NCI-H1417 treated with DMSO at 0.1 percent for 48 hours (cell line): ENCODE measurements at places on chromosomes 2 and 18.
A peak's percentile ranks its signal among the peaks of the same experiment; 100 is the strongest.

DNA sequence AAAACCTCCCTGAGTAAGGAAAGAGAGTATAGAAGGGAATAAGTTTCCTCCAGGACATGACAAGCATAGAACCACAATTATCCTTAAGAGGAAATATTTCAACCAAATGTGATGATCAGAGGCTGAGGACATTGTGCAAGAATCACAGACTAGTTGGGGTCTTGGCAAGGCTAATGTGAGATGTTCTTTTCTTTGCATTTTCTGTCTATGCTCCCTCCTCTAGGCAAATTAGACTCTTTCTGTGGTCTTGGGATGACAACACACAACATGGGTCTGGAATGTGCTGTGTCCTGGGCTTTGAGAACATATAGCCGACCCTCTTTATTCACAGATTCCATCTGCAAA is 32.0 kb upstream of the IL1RL1 start:
- DNase-seq, result no peak

GRCh38 chr2:173149491-173149890 is 73.8 kb downstream of the MAP3K20 start:
- DNase-seq, result no peak

DNA sequence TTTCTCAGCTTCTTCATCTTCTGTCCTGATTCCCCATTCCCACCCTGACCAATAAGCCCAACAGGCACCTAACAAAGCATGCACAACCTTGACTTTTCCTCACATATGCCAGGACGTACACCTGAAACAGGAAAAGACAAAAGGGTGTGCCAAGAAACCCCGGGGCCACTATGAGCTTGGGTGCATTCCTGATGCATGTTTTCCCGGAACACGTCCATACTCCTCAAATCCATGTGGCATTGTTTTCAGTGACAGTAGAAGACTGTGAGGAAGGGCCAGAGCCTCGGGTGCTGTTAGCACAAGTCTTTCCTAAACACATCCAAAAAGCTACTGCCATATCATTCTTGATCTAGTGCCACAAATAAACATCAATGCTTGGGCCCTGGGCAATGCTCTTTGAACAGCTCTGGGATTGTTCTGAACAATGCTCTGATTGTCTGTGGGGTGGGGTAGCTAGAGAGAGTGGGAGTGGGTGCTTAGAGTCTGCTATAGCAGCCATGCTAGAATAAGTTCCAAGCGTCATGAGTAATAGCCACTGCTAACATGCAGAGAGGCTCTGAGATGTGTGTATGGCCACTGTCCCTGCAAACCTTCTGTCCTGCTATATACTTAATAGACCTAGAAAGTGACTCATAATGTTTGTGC is 181.7 kb upstream of the CRIM1 start:
- DNase-seq, result no peak

GRCh38 chr2:111160758-111161157 is 40.0 kb downstream of the BCL2L11 start:
- no peak for DNase-seq

DNA sequence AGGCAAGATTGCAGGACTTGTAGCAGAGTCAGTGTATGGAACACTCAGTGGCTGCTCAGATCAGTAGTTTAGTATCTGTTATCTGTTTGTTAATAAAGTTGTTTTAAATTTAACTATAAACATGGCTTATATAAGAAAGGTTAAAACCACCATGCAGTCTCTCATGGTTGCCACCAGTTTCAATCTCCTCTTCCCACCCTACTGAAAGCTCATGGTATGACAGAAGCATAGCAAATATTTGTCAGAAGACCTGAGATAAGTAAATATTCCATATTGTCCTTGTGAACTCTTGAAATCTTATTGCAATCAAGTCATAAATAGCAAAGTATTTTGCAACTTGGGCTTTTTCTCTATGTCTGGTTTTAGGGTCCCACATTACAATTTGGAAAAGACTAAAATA is 2.1 kb upstream of the COL5A2 start:
- DNase-seq, result no peak

DNA sequence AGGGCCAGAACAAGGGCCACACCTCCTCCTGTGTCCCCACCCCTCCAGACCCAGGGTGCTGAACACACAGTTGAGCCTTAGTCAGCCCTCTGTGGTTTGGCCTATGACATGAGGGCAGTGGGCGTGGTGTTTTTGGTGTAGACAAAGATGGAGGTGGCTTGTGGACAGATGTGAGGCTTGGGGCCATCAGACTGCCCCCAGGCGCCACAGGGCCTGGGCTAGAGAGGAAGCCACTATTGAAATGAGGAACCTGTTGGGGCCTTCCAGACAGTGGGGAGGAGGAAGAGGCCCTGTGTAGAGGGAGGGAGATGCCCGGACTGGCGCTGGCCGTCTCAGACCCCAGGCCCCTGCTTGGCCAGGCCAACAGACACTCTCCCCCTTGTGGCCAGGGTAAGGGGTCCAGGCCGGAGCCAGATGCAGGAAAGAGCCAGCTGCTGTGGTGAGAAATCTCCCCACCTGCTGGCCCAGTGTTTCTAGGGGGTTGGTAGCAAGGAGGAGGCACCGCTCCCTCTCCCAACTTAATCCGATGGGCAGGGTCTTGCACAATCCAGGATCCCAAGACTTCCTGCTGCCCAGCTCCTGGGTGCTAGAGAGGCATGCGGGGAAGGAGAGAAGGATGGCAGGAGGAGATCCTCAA is 53.8 kb downstream of the SMAD7 start:
- DNase-seq, result no peak

DNA sequence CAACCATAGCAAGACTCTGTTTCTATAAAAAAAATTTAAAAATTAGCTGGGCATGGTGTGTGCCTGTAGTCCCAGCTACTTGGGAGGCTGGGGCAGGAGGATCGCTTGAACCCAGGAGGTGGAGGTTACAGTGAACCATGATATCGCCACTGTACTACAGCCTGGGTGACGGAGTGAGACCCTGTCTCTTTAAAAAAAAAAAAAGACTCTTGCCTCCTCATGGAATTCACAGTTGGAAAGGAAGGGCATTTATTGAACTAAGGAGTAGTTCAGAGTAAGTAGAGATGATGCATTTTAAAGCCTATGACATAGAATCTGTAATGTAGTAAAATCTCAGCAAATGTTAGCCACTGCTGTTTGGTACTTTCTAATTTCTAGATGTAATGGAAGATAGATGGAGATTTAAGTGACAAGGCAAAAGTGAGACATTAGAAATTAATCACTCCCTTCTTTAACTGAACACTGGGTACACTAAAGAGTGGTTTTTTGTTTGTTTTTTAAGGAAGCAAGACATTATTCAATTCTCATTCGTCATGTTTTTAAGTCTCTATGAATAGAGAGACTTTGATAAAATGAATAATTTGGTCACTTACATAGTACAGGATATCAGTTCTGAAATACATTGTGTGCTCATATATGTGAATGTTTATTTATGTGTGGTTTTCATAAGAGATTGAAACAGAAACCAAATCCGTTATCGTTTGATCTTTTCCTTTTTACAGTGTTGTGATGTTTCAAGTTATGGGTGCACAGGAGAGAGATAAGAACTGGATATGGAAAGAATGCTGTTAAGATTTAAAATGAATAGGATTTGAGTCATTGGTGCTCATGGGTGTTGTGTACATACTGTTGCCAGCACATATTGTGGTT is 186.1 kb upstream of the STON1 start:
- DNase-seq, result no peak

GRCh38 chr2:119488245-119489214 is 35.8 kb downstream of the SCTR start:
- no peak for DNase-seq

- DNase-seq, result peak; percentile 52
Observed at GRCh38 chr2:180763263-180763989, 217.0 kb upstream of the UBE2E3 start.

GRCh38 chr2:68732036-68732932 is 2.3 kb upstream of the ARHGAP25 start:
- DNase-seq, result no peak

- DNase-seq, result no peak
Observed at GRCh38 chr2:25895610-25896009, 17.3 kb upstream of the ASXL2 start.

GRCh38 chr2:69499242-69499641 is 62.0 kb upstream of the NFU1 start:
- DNase-seq, result no peak

DNA sequence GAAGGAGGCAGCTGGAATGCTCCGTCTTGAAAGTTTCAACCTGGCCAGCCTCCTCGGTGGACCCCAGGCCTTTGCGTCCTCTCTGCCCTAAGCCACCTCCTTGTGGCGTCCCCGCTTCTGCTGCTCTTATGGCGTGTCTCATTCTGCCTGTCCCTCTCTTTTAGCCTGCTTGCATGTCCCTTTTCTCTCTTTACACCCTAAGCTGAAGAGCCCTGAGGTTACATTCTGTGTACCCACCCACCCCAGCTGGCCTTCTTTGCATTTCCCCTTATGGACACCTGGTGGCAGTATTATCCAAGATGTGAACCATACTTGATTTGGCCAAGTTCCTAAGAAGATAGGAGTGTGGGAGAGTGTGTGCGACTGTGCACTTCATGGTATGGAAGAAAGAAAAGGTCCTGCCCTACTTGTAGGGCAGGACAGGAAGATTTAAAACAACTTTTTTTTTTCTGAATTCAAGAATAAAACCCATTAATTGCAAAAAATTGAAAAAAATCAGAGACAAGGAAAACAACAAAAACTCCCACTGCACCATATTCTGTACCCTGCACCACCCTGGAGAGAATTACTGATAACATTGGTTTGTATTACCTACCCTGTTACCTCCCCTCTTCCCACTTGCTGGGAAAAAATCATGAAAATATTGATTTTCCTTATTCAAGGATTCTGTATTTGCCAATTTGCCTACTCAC is 77.4 kb downstream of the DYSF start:
- no peak for DNase-seq

DNA sequence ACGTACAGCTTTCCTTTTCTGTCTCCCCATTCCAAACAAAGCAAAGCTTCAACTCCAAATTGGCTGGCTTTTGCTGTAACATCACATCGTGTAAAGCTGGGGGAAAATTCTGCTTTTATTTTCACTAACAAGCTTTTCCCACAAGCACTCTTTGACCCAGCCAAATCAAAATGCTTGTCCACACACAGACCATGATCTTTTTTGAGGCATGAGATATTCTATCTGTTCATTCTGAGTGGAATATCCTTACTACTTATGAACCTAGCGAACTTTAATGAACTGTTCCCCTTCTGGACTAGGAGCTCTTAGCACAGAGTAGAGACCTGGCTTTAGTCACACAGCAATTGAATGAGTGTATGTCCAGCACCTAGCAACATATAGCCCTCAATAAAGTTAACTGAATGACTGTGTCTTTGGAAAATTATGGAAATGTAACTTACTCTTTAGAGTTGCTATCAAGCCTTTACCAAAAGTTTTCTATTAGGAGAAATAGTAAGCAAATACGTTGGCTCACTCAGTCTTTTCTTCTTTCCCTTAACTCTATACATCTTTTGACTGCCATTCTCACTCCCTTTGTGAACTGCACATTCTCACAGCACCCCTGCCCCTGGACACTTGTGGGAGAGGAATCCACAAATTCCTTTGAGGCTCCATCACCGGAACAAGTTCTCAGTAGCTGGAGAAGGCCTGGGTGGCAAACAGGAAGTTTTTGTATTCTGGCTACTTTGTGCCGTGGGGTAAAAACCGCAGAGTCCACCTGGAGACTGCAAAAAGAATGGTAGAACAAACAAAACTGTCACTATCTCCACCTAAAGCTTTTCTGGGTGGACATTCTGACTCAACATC is 1.3 kb upstream of the UBE2E3 start:
- DNase-seq, result no peak

- no peak for DNase-seq
Observed at GRCh38 chr18:8221452-8221851, 387.8 kb upstream of the RAB12 start.

DNA sequence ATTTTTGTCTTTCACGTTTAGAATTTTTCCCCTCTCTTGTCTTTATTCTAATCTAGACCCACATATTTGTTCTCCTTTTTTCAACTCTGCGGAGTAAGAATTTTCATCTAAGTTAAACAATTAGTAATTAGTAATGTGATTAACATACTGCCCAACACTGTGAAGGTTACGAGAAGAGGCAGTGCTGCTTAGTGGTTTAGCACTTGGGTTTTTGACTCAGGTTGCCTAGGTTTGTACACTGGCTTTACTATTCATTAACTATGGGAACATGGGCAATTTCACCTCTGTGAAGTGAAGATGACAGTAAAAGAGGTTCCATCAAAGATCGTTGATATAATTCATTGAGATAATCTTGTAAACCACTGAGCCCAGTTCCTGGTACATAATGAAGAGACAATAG is 82.2 kb upstream of the PNPT1 start:
- no peak for DNase-seq

- DNase-seq, result no peak
Observed at GRCh38 chr18:78309307-78309706, 670.3 kb upstream of the SALL3 start.

DNA sequence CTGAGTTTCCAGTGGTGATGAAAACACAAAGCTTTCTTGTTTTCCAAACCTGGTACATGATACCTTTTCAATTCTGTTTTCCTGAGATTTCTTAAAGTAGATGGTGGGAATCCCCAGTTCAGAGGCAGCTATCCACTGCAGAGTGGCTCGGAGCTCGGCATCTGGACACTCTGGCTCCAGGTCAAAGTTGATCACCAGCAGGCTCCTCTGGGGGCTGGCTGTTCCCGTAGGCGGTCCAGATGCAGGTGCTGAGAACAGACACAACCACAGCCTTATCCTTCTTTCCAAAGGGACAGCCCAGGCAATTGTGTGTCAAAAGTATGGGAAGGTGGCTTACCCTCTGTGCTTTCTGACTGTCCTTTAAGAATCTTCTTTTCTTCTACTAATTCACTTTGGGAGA is 119.5 kb downstream of the DAW1 start:
- DNase-seq, result no peak

GRCh38 chr2:33652830-33653229 is 53.7 kb upstream of the FAM98A start:
- no peak for DNase-seq

GRCh38 chr2:204665771-204666170 is 120.5 kb downstream of the PARD3B start:
- DNase-seq, result no peak

DNA sequence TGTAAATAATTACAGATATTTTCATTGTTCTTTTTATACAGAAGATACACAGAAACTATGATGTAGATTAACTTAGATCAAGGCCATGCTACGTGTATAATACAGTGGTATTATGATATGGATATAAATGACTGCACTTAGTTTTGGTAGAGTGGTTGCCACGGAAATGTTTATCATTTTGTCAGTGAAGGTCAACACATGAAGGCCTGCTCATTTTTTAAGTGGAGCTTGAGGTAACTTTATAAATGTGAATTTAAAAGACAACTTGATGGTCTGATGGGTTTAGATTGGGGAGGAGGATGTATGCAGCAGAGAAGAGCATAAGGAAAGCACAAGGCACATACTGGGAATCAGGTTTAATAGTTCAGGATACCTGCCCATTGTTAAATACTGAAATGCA is 14.4 kb upstream of the BBS5 start:
- DNase-seq, result no peak

GRCh38 chr2:40823478-40823877 is 371.6 kb upstream of the SLC8A1 start:
- no peak for DNase-seq

DNA sequence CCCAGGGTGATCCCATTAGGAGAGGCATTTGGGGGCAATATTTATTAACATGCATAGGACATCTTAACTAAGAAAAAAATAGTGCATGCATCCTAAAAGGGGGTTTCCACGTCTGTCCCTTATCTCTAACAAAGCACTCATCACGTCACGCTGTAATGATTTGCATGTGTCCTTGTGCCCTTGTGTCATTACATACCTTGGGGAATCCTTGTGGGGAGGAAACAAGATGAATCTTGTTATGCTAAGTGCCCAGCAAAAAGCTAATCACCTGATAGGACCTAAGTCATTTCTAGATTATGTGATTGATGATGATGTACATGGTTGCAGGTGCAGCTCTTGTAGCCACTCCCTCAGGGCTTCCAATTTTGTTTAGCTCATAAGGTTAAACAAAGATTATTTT is 250.9 kb downstream of the FBXO15 start:
- DNase-seq, result no peak
